A549 treated with ZK216348 at 1 μM for 4 hours (cell line): ENCODE measurements at places on chromosomes 1 and 21. TPM values are rescaled to one million over a fixed set of nuclear protein-coding genes. Genes with fewer than 3 reads are reported as not detected.

Gene PLEKHG5
- total RNA-seq: 1.8 to 5.2 TPM (median 3.3 TPM) in 5 replicates

Gene POLR3GL
- 10.3 to 13.0 TPM (median 11.8 TPM) in 5 replicates for total RNA-seq

Gene PLPPR5
- total RNA-seq: not detected in 5 replicates

Gene MIS18A
- 11.9 to 16.7 TPM (median 16.2 TPM) in 5 replicates for total RNA-seq

Gene OR2L3
- total RNA-seq: not detected in 5 replicates

Gene TOR1AIP2
- total RNA-seq: 14.6 to 21.0 TPM (median 17.3 TPM) in 5 replicates

Gene KLHDC7A
- total RNA-seq: 1.1 to 2.3 TPM (median 1.5 TPM) in 5 replicates

Gene AMY1A
- total RNA-seq: not detected in 5 replicates

Gene PTBP2
- 5.7 to 10.0 TPM (median 6.8 TPM) in 5 replicates for total RNA-seq

Gene SLC66A1
- total RNA-seq: 14.3 to 23.8 TPM (median 21.6 TPM) in 5 replicates
